ENCODE measurements at places on chromosomes 6 and 20.

DNA sequence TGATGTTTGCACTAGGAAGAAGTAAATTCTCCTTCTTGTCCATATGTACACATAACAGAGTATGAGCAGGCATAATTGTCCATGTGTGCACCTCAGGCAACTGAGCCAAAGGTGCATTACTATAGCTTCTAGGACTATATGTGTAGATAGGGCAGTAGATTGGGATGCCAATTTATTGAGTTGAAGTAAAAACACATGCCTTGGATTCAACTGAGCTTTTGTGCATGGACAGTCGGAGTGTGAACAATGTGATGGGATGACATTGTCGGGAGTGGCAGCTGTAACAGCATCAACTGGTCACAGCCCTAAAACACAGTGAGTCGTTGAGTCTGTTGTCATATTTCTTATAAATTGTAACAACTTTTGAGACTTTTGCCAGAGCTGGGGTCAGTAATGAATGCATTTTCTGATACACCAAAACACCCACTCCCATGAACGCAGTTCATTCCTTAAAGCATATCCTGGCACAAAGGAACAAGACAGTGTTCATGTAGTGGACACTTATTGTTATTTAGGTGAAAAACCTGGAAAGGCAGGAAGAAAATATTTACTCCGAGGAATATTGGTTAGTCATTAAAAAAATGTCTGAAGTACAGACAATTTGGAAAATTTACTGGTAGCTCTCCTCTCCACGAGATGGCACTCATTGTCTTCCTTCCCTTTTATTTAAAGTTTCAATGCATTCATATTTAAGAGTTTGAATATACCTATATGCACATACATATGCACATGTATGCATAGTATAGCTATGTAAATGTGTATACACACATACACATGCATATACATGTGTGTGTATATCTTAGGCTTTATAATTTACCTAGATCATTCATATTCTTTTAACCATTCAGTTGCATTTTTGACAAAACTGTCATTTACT lies 302.0 kb upstream of the STXBP5 start:
- DNase-seq = no peak

- DNase-seq = no peak
Observed at GRCh38 chr6:31476515-31477139, 21.3 kb upstream of the MICB start.

- DNase-seq = no peak
Observed at GRCh38 chr6:155786528-155786927, 330.9 kb upstream of the NOX3 start.

- DNase-seq = no peak
Observed at GRCh38 chr6:64170316-64170715, 534.7 kb downstream of the PHF3 start.

- peak; percentile 94 for DNase-seq
Observed at GRCh38 chr6:35731414-35731735, 5.5 kb upstream of the ARMC12 start.

DNA sequence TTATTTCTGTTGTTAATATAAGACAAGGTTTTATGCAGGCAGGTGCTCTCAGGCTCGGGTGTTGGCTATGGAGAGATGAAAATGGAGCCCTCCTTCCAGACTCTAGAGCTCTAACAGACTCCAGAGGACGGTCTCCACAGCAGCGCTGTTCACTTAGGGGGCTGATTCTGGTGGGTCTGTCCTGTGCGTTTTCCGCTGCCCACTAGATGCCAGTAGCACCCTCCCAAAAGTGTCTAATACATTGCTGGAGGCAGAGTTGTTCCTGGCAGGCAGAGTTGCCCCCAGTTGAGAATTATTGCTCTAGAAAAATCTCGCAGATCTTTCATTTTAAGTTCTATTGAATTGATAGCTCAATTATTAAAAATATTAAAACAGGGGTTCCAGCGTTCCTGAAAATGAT lies 109.9 kb downstream of the MAP3K4 start:
- DNase-seq = no peak

- DNase-seq = no peak
Observed at GRCh38 chr20:22909436-22909835, 125.7 kb upstream of the SSTR4 start.

DNA sequence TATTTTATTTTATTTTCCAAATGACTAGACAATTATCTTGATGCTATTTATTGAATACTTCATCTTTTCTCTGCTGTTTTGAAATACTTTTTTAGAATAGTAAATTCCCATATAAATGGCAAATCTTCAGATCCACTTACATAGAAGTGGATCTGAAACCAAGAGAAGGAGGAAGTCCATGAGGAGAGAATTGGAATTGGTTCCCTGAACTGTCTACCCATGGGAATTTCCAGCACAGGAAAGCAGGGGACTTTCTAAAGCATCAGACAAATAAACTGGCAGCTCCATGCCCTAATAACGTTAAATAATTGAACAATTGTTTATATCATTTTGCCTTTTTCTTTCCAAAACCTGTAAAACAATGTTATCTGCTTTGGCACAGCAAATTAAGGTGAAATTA lies 47.1 kb upstream of the PNRC1 start:
- DNase-seq = no peak

DNA sequence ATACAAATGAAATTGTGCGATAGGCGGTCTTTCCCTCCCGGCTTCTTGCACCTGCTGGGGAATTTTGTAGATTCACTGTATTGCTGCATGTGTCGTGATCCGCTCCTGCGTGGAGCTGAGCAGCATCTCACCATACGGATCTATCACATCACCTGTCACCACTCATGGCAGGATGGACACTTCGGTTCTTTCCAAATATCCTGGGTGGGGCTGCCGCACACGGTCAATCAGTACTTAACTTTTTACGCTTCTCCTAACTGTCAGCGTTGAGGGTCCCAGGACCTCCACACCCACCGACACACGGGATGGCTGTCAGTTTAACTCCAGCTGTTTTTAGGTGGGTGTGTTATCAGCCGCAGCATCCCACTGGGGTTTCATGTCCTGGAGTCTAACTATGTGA lies 19.2 kb downstream of the TAF4 start:
- no peak for DNase-seq

DNA sequence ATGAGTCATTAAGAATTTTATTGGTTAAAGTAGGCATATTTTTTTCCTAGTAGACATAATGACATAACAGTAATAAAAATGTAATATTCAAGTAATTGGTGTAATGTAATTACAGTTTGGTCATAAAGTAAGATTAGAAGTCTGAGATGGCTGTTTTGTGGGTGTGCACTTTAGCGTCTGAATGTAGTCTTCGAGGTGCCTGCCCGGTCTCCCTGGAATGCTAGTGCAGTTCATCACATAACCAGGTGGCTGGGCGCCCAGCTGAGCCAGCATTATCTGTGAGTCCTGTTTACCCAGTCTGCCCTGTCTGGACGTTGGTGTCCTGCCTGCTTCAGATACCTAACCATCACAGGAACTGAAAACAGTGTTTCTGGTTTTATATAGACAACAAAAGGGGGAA lies 419.1 kb downstream of the CDC5L start:
- DNase-seq = no peak

GRCh38 chr20:35353646-35354045 lies 58.1 kb downstream of the UQCC1 start:
- no peak for DNase-seq

GRCh38 chr6:80376411-80376810 lies 269.9 kb downstream of the BCKDHB start:
- DNase-seq = no peak

DNA sequence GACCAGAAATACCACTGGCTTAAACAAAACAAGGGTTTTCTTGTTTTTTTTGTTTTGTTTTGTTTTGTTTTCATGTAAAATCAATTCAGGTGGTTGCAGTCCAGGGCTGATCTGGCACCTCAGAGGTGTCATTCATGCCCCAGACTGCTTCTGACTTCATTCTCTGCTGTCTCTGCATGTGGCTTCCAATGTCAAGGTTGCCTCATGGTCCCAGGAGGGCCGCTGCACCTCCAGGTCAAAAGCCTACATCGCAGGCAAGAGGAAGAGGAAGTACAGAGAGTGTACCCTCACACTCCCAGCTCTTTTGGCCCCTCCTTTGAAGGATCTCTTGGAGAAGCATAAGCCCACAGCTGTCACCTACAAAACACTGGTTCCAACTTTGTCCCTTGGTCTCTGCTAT lies 1.4 kb upstream of the BTN3A1 start:
- no peak for DNase-seq

DNA sequence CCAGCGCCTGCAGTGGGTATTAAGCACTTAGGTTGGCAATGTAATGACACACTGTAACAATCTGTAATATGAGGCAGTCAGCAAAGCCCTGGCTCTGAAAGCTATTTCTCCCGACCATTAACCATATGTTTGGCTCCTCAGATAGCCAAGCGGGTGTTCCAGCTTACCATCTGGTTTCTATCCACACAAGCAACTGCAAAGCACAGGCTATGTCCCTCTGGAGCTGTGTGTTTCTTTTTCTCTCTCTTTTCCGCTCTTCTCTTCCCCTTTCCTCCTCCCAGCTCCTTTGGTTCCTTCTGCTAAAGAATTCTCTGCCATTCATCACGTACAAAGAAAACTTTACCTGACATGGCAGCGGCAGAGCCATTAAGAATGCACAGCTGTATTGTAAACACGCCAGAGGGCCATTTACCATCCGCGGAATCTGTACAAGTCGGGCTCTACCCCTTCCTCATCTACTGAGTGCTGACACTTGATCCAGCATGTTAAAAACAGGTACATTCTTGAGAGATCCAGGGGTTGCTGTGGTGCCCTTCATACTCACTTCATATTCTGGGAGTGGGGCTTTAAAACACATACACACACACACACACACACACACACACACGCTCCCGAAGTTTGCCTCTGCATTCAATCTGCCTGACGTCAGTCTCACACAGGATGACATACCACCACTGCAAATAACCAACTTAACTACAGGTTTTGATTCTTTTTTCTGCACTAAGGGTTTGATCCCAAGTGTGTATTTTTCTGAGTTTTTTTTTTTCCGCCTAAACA lies 77.2 kb downstream of the BACH2 start:
- DNase-seq = no peak

- DNase-seq = no peak
Observed at GRCh38 chr6:110013386-110013785, 35.3 kb downstream of the GPR6 start.

DNA sequence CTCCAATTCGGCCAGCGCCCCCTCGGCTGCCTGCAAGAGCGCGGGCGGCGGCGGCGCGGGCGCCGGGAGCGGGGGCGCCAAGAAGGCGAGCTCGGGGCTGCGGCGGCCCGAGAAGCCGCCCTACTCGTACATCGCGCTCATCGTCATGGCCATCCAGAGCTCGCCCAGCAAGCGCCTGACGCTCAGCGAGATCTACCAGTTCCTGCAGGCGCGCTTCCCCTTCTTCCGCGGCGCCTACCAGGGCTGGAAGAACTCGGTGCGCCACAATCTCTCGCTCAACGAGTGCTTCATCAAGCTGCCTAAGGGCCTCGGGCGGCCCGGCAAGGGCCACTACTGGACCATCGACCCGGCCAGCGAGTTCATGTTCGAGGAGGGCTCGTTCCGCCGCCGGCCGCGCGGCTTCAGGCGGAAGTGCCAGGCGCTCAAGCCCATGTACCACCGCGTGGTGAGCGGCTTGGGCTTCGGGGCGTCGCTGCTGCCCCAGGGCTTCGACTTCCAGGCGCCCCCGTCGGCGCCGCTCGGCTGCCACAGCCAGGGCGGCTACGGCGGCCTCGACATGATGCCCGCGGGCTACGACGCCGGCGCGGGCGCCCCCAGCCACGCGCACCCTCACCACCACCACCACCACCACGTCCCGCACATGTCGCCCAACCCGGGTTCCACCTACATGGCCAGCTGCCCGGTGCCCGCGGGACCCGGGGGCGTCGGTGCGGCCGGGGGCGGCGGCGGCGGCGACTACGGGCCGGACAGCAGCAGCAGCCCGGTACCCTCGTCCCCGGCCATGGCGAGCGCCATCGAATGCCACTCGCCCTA lies 963 bp downstream of the FOXF2 start:
- no peak for DNase-seq

- no peak for DNase-seq
Observed at GRCh38 chr6:8057263-8057662, 6.9 kb downstream of the BLOC1S5 start.

GRCh38 chr20:58246346-58246745 lies 17.9 kb upstream of the ANKRD60 start:
- no peak for DNase-seq

DNA sequence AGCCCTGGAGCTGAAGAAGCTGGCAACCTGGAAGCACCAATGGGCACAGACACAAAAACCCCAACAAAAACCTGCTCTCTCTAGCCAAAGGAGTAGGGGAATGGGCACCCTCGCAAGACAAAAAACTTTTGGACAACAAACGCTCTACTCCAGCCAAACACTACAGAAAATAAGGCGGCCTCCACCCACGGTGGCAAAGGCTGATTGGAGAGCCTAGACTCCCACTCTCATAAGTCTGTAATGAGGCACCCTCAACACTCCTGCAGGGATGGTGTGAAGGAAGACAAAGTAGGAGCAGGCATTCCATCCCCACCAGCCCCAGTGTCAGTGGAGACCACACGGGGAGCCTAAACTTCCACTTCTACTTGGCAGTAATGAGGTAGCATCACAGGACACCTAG lies 8.8 kb downstream of the TTI1 start:
- no peak for DNase-seq

GRCh38 chr20:5796331-5797040 lies 46.3 kb downstream of the SHLD1 start:
- no peak for DNase-seq

All from activated naive CD4-positive, alpha-beta T cell treated with anti-CD3 and anti-CD28 coated beads, Interleukin-2, amount 50 U/mL, for 16 hours (primary cell).